Osteocyte (in vitro differentiated cells): ENCODE measurements at places on chromosomes 1 and 21. TPM values are rescaled to one million over a fixed set of nuclear protein-coding genes. Genes with fewer than 3 reads are reported as not detected.

DNA sequence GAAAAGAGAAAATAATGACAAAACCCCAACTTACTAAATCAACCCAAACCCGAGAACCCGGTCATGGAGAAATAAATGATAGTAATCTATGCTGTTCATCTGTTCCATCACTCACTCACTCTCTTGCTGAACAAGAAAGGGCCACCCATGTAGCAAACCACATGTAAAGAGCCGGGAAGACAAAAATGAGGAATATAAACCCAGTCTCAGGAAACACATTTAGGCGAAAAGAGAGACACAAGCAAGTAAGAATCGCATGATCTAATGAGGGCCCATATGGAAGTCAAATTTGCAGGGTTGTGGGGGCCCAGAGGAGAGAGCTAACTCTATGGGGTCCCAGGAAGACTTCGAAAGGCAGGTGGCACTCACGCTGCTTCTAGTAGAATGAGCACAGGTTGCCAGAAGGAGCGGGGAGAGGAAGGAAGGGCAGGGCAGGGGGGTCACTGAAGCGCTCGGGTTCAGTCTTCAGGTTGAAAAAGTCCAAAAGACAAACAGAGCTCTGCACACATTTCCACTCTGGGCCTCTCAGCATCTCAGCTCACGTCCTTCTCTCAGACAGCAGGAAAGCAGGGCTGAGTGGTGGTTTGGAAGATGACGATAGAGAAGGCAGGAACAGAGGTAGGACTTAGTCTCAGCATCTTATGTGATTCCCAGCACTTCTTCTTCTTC is 142.9 kb upstream of the KRTAP19-8 start:
- H3K4me3 ChIP-seq: no peak overlapping the region
- H3K4me1 ChIP-seq: no peaks in the 10 kb centered on the region
- no peak overlapping the region for H3K27ac ChIP-seq
- no peaks in the 10 kb centered on the region for H3K27me3 ChIP-seq

- H3K36me3 ChIP-seq: no peaks in the 10 kb centered on the region
- DNase-seq: no peak
- peaks cover 22% of the 10 kb centered on the region for H3K27me3 ChIP-seq
These were observed 32.9 kb upstream of the CLDN8 start for GRCh38 chr21:30248844-30249243.

DNA sequence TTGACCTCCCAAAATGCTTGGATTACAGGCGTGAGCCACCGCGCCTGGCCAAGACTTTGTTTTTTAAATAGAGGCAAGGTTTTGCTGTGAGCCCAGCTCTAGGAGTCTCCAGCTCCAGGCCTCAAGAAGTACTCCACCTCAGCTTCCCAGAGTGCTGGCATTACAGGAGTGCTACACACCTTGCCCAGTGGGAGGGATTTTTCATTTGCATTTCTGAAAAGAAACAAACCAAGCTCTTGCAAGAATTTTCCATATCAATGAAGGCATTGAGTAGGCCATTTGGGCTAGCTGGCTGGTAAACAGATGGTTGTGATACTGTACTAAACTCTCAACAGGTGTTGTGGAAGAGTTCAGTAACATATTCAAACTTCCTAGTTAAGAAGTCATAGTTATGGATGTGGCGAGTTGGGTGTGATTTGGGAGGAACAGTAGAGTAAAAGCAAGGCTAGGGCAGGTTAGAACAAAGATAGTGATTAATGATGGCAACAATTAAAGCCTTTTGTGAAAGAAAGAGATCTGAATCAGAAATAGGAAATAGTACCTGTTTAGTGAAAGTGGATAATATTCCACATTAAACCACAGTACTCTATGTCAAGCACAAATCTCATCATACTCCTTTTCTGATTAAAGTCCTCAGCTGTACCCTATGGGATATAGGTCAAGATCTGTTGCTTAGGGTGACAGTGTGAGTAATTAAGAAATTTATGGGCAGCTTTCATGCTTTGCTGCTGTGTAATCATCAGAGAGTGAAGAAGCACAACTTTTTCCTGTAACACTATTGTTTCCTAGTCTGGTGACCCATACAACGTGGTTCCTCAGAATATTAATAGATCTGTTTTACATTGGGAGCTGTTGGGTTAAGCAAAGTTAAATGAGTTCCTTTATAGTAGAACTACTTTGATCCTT is 10.7 kb downstream of the AKIRIN1 start:
- no peaks in the 10 kb centered on the region for H3K27me3 ChIP-seq
- H3K4me1 ChIP-seq: peaks cover 17% of the 10 kb centered on the region
- DNase-seq: no peak
- no peak overlapping the region for H3K4me3 ChIP-seq
- peaks cover 61% of the 10 kb centered on the region for H3K36me3 ChIP-seq

DNA sequence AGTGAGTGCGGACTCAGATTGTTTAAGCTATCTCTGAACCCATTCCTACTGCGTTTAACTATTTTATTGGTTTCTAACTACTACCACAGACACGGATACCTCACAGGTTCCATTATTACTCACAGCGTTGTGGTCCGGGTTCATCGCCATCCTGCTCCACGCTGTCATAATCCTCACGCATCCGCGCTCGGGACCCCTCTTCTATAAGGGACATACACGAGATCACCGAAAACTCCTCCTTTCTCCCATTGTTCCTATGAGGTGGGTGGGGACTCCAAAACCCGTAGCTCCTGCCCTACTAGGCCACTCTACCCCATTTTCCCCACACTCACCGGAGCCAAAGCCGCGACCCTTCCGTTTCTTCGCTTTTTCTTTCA is 610 bp downstream of the RBM8A start:
- H3K27me3 ChIP-seq: no peaks in the 10 kb centered on the region
- peaks cover 9% of the 10 kb centered on the region for H3K4me1 ChIP-seq
- H3K27ac ChIP-seq: no peak overlapping the region
- DNase-seq: no peak

DNA sequence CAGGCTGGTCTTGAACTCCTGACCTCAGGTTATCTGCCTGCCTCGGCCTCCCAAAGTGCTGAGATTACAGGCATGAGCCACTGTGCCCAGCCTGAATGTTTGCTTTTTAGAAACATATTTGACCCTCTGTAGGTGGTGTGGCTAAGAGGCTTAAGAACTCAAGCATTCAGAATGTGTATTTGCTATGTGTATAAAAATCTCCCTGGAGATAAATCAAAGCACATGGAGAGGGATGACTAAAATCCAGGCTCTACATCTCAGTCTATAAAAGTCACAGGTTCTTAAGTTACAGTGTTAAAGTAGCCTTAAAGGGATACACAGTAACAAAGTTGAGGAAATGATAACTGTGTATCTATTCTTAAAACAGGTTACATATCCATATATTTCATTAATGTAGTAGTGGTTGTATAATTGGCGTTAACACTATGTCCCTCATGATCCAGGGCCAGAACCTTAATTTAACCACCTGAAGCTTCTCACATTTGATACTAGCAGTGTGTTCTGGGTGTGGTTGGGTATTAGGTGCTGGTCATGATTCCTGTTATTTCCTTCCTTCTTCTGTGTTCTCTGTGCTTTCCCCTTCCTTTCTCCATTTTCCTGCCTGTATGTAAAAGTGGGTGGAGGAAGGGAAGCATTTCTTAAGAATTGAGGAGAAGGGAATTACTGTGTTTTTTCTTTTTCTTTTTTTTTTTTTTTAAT is 16.2 kb downstream of the GIPC2 start:
- peak overlapping the region; percentile 87 for H3K27ac ChIP-seq
- no peaks in the 10 kb centered on the region for H3K36me3 ChIP-seq
- peaks cover 17% of the 10 kb centered on the region for H3K4me1 ChIP-seq
- no peaks in the 10 kb centered on the region for H3K27me3 ChIP-seq
- H3K4me3 ChIP-seq: no peak overlapping the region
- no peak for DNase-seq

GRCh38 chr1:91502672-91503184 is 2.1 kb downstream of the CDC7 start:
- peak overlapping the region; percentile 56 for H3K4me3 ChIP-seq
- no peak for DNase-seq

SFN gene
- total RNA-seq: not detected in 2 replicates
